Tibial nerve (tissue), 4 donors: ENCODE measurements at places on chromosomes 13 and 19. TPM values are rescaled to one million over a fixed set of nuclear protein-coding genes. Genes with fewer than 3 reads are reported as not detected.

- no peak overlapping the region for H3K4me3 ChIP-seq
- no peak for DNase-seq
- no peaks in the 10 kb centered on the region for H3K4me1 ChIP-seq
Measured at GRCh38 chr19:54521022-54521859, 18.6 kb downstream of the LAIR2 start.

- peak overlapping the region; percentile 73 for H3K27ac ChIP-seq
- DNase-seq, result no peak
- no peaks in the 10 kb centered on the region for H3K27me3 ChIP-seq
- peak overlapping the region; percentile 30 for H3K4me3 ChIP-seq
- peaks cover 16% of the 10 kb centered on the region for H3K4me1 ChIP-seq
- H3K36me3 ChIP-seq, result peaks cover 23% of the 10 kb centered on the region
Measured at GRCh38 chr13:49400755-49401659, 42.9 kb downstream of the CAB39L start.

DNA sequence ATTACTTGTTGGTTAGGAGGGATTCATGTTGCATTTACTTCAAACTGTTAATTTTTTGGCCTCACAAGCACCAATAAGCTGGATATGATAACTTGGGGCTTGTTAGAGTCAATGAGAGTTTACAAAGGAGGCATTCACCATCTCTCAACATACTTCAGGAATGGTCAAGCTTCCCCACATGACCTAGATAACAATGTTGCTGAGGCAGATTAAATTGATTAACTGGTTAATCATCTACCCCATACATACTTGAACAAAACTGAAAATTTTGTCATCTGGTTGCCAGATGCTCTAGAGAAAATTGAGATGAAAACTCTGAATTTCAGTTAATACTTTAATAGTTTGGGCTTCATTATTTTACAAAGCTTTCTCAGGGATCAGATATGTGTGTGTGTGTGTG lies 43.0 kb upstream of the UBL3 start:
- H3K27ac ChIP-seq, result no peak overlapping the region
- DNase-seq, result no peak
- H3K4me1 ChIP-seq, result no peaks in the 10 kb centered on the region
- no peaks in the 10 kb centered on the region for H3K36me3 ChIP-seq
- no peak overlapping the region for H3K4me3 ChIP-seq
- no peaks in the 10 kb centered on the region for H3K27me3 ChIP-seq

- no peaks in the 10 kb centered on the region for H3K36me3 ChIP-seq
- no peak for DNase-seq
- no peak overlapping the region for H3K4me3 ChIP-seq
- no peaks in the 10 kb centered on the region for H3K4me1 ChIP-seq
Measured at GRCh38 chr13:32252812-32253438, 62.2 kb downstream of the ZAR1L start.

DNA sequence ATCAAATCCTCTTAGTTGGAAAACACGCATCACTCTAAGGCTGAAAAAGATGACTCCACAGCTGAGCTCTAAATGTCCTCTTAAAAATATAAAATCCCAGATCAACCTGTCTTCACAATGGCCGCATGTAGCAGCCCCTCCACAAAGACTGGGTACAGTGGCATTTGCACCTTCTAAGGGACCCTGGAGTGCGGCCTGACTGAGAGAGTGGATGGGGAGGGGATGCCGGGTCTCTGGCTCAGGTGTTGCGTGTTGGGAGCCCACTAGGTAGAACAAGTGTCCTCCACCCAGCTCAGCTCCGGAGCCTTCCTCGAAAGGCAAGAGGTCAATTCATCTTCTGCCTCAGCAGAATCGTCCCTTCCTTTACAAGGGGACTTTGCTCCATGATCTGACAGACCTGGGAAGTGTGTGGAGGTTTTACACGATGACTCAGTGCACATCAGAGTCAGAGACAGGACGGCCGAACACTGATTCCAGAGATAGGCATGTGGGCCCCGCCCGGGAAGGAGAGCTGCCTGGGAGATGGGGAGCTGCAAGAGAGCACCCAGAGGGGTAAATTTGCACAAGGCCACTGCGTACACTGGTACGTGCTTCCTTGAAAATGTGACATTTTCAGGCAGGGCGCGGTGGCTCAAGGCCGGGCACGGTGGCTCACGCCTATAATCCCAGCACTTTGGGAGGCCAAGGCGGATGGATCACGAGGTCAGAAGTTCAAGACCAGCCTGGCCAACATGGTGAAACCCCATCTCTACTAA lies 23.5 kb upstream of the SLC15A1 start:
- DNase-seq, result no peak
- no peaks in the 10 kb centered on the region for H3K36me3 ChIP-seq
- H3K4me3 ChIP-seq, result no peak overlapping the region
- H3K27me3 ChIP-seq, result no peaks in the 10 kb centered on the region

DNA sequence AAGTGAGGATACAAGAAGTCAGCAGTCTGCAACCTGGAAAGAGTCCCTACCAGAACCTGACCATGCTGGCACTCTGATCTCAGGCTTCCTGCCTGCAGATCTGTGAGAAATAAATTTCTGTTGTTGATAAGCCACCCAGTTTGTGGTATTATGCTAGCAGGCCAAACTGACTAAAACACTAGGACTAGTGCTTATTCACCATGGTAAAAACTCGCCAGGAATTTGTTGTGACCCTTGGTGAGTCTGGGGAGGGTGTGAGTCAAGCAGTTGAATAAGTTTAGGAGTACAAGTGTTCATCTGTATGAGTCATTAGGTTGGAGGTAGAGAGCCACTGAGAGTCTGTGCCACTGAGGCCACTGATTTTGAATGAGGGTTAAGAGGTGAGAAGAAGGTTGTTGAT lies 3.6 kb downstream of the ZIK1 start:
- H3K27ac ChIP-seq, result no peak overlapping the region
- no peak for DNase-seq
- no peaks in the 10 kb centered on the region for H3K4me1 ChIP-seq
- H3K4me3 ChIP-seq, result no peak overlapping the region
- H3K36me3 ChIP-seq, result no peaks in the 10 kb centered on the region

DNA sequence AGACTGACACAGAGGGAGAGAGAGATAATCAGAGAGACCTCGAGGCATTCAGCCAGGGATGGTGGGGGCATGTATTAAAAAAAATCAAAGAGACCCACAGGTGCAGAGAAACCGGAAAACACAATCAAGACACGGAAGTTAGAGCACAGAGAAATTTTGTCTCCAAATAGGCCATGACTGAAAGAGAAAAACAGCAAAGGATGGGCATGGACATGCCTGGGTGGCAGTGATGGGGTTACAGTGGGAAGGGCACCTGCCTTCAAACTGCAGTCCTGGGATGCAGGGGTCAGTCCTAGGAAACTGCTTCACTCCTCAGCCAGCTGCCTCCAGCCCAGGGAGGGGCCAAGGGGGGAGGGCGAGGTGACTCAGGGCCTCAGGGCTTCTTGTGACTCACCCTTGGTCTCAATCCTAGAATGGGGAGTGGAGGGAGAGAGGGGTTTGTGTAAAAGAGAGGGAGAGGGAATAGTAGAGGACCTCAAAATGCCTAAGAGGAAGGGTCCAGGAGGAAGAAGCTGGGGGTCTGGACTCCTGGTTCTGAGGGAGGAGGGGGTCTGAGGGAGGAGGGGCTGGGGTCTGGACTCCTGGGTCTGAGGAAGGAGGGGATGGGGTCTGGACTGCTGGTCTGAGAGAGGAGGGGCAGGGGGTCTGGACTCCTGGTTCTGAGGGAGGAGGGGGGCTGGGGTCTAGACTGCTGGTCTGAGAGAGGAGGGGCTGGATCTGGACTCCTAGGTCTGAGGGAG lies 3.6 kb upstream of the KCNN4 start:
- no peaks in the 10 kb centered on the region for H3K4me1 ChIP-seq
- no peaks in the 10 kb centered on the region for H3K36me3 ChIP-seq
- DNase-seq, result no peak
- H3K4me3 ChIP-seq, result no peak overlapping the region
- H3K27me3 ChIP-seq, result no peaks in the 10 kb centered on the region
- no peak overlapping the region for H3K27ac ChIP-seq

DNA sequence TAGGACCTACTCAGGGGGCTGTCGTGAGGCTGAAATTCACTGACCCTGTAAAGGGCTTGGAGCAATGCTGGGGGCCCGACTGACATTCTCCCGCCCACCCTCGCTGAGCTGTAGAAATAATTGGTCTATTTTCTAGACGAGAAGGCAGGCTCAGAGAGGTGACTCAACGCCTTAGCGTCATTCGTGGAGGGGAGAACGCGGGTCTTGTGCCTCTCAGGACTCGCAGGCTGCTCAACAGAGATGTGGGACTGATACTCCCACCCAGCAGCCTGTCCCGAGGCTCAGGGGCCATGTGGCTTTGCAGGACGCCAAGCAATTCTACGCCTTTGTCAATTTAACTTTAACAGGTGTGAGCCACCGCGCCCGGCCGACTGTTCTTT lies 23.6 kb upstream of the ASPDH start:
- no peak overlapping the region for H3K4me3 ChIP-seq
- no peaks in the 10 kb centered on the region for H3K36me3 ChIP-seq
- no peak overlapping the region for H3K27ac ChIP-seq
- DNase-seq, result no peak

GRCh38 chr13:97360610-97361009 lies 73.4 kb upstream of the RAP2A start:
- DNase-seq, result no peak
- H3K4me1 ChIP-seq, result peaks cover 73% of the 10 kb centered on the region
- no peak overlapping the region for H3K4me3 ChIP-seq
- no peaks in the 10 kb centered on the region for H3K36me3 ChIP-seq

DNA sequence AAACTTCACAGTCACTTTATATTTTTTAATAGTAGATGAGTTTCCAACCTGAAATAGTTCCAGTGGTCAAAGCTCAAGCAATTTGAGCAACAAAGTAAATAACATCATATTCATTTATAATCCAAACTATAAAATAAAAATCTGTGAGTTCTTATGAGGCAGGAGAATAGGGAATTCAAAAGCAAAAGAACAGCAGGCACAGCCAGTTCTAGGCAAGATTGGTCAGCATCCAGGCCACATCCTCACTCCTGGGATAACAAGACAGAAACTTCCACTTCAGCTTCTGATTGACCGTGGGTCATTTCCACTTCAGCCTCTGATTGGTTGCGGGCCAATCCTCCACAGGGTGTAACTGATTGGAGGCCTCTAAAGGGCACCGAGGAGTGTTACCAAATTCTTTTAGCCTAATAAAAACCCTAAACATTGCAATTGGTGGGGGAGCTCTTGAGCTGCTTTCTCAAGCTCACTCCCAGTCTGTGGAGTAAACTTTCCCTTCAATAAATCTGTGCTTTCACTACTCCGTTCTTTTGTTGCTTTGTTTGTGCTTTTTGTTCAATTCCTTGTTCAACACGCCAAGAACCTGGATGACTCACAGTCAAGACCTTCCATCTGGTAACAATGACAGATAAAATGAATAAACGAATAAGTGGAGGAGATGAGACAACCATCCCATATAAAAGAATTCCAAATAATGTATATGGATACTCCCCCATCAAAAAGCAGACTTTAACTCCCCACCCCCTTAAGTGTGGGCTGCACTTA lies 42.6 kb upstream of the AMER2 start:
- DNase-seq, result peak; percentile 82
- no peaks in the 10 kb centered on the region for H3K27me3 ChIP-seq
- peaks cover 13% of the 10 kb centered on the region for H3K4me1 ChIP-seq
- no peak overlapping the region for H3K27ac ChIP-seq
- no peaks in the 10 kb centered on the region for H3K36me3 ChIP-seq

DNA sequence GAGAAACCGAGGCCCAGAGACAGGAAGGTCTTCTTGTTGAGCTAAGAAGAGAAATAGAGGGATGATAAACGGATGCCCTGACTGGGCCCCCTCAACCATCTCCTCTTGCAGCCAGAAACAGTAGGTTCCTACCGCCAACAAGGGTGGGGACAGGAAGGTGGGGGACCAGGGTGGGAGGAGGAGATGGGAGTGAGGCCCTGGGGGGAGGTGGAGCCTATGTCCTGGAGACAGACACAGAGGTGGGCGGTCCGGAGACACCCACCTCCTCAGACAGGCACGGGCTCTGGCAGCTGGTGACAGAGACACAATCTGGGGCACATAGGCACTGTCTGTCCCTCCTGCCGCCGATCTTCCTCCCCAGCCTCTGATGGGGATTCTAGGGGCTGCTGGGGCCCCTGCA lies 16.9 kb downstream of the GADD45B start:
- peak overlapping the region; percentile 22 for H3K27ac ChIP-seq
- no peaks in the 10 kb centered on the region for H3K4me1 ChIP-seq
- H3K36me3 ChIP-seq, result no peaks in the 10 kb centered on the region
- no peak overlapping the region for H3K4me3 ChIP-seq

- H3K27ac ChIP-seq, result no peak overlapping the region
- H3K4me1 ChIP-seq, result no peaks in the 10 kb centered on the region
- H3K4me3 ChIP-seq, result no peak overlapping the region
- DNase-seq, result no peak
- H3K36me3 ChIP-seq, result no peaks in the 10 kb centered on the region
- no peaks in the 10 kb centered on the region for H3K27me3 ChIP-seq
Measured at GRCh38 chr13:51707461-51707860, 96.5 kb downstream of the DHRS12 start.

- no peak overlapping the region for H3K4me3 ChIP-seq
- no peak overlapping the region for H3K27ac ChIP-seq
- no peaks in the 10 kb centered on the region for H3K4me1 ChIP-seq
Measured at GRCh38 chr19:29040292-29040691, 172.7 kb downstream of the UQCRFS1 start.

DNA sequence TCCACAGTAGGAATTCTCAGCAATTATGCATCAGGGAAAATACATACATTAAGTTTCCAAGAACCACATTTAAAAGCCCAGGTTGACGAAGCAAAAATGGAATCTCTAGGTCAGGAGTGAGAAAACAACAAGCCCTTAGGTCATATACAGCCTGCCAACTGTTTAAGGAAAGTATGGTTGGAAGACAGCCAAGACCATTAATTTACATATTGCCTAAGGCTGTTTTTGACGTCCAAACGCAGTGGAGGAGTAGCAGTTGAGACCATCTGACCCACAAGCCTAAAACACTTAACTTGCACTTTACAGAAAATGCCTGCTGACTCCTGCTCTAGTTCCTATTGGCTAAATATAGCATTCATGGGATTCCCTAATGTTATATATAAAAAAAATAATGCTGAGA lies 299.0 kb downstream of the ITGBL1 start:
- H3K27me3 ChIP-seq, result no peaks in the 10 kb centered on the region
- H3K4me3 ChIP-seq, result no peak overlapping the region
- no peak for DNase-seq
- no peaks in the 10 kb centered on the region for H3K4me1 ChIP-seq
- H3K36me3 ChIP-seq, result no peaks in the 10 kb centered on the region

GRCh38 chr19:782878-783668 lies 14.2 kb upstream of the PTBP1 start:
- no peak overlapping the region for H3K4me3 ChIP-seq
- H3K27ac ChIP-seq, result no peak overlapping the region
- H3K36me3 ChIP-seq, result no peaks in the 10 kb centered on the region

DNA sequence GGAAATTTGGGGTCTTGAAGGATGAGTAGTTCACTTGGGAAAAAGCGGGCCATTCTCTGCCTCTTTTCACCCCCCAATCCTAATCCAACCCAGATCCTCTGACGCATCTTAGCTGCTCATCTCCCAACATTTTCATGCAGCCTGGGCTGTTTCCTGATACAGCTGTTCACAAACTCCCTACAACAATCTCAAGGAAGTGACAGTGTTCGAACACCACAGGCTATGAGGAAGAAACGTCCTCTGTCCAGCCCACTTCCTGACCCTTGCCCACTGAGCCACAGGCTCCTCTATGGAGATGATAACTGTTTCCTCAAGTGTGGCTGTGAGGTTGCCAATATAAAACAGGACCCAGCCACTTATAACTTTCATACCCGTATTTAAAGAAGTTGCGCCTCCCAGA lies 16.2 kb downstream of the LMTK3 start:
- DNase-seq, result no peak
- no peak overlapping the region for H3K27ac ChIP-seq
- peaks cover 64% of the 10 kb centered on the region for H3K27me3 ChIP-seq

The KLK5 gene
- not detected for total RNA-seq

The TLE6 gene
- total RNA-seq, result 4.4 TPM

The CBY2 gene
- not detected for total RNA-seq

The SERP2 gene
- total RNA-seq, result 13.8 TPM

The SLAIN1 gene
- total RNA-seq, result 6.5 TPM

The ZNF285 gene
- total RNA-seq, result 2.4 TPM

The FCAR gene
- not detected for total RNA-seq

The PSG1 gene
- not detected for total RNA-seq
